Activated CD4-positive, alpha-beta T cell treated with anti-CD3 and anti-CD28 coated beads for 24 hours (primary cell): ENCODE measurements at places on chromosomes 3 and 15.

DNA sequence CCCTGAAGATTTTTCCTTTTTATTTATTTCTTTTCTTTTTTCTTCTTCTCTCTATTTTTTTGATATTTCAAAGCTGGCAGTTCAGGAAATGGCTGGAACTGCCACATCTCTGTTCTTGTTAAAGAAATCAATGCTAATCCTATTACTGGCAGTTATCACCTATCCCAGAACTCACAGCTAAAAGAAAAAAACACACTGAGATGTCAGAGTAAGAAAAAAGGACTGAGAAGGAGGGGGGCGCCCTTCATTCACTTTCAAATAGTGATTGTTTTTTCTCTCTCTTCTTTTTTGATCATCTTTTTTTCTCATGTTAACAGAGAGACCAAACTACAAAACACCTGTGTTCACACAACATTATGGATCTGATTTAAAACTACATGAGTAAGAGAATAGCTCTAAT, 337.1 kb downstream of the IL20RB start:
- DNase-seq = no peak

DNA sequence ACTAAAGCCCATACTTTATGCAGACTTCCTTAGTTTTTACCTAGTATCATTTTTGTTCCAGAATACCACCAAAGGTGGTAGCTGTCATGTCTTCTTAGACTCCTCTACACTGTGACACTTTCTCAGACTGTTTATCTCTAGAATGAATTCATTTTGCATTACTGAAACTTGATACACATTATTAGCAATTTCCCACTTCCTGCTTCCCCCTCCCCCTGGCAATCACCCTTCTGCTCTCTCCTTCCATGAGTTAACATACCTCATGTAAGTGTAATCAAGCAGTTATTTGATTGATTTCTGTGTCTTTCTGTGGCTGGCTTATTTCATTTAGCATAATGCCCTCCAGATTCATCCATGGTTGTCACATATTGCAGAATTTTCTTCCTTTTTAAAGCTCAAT, 204.9 kb downstream of the STAG1 start:
- no peak for DNase-seq

- no peak for DNase-seq
These were observed 345.0 kb downstream of the GRM7 start for GRCh38 chr3:7205962-7206361.

- DNase-seq = no peak
These were observed 63.5 kb downstream of the CHST2 start for GRCh38 chr3:143182866-143183664.

DNA sequence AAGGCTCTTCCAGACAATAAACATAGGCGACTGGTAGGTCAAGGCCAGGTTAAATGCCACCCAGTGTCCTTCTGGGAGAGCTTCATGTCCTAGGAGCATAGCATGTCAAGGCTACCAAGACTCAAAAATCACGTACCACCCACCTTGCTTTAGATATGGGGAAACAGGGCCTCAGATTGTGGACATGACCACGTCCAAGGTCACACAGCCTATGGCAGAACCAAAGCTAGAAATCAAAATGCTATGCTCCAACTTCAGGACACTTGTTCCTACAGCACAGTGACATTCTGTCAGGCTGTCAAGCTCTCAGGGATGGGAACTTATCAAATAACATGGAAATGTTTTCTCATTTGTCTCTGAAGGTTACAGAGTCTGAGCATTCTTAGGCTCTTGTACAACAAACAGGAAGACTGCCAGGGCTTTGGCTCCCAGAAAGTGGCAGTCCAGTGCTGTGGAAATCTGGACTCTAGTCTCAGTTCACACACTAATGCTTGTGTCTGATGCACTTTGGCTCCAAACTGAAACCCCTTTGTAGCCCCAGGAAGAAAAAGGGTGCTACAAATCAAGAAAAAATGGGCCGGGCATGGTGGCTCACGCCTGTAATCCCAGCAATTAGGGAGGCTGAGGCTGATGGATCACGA, 170.4 kb upstream of the LPP start:
- DNase-seq = no peak

DNA sequence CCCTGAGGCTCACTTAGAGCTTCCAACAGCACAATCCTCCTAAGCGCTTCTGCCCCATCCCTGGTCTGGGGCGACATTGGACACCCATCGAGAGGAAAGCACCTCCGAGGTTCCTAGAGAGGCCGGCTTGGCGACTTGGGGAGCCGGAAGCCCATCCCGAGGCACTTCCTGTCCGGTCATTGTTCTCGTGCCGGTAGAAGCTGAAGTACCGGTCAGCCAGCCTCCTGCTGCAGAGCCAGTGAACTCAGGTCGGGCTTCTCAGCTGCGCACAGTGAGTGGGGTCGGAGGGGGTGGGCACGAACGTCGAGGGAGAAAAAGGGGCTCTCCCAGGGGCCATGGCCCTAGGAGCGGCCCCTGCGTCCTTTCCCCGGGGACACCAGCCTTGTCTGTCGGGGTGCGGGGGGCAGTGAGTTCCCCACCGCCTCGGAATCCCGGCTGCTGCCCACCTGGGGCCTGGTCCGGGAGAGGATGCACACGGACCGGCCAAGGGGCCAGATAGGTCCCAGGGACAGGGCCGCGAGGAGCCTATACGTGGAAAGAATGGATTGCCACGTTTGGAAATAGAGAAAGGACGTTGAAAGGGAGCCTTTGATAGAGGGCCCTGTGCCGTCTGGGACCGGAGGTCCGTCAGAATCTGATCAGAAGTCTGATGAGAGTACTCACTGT, at the start of gene ZNF35:
TSS of gene ZNF35 (plus strand) at position 169 of the 666 bp plus-strand sequence. CDS start 2,336 bp downstream, outside the sequence.
- no peak for DNase-seq

DNA sequence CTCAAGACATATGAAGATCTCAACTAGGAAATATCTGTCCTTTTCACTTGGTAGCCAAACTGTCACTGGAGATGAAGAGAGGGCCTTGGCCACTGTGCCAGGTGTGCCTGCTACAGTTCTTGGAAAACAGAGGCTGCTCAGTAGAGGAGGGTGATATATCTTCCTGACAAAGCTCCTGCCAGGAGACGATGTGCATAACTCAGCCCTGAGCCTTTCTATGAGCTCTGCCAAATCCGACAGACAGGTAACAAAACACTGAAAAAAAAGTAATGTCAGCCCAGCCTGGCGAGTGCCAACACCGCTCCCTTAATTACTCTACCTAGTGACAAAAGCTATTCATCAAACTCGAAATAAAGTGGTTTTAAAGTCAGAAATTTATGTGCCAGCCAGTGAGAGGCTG, 123.2 kb downstream of the MFSD1 start:
- DNase-seq = no peak

DNA sequence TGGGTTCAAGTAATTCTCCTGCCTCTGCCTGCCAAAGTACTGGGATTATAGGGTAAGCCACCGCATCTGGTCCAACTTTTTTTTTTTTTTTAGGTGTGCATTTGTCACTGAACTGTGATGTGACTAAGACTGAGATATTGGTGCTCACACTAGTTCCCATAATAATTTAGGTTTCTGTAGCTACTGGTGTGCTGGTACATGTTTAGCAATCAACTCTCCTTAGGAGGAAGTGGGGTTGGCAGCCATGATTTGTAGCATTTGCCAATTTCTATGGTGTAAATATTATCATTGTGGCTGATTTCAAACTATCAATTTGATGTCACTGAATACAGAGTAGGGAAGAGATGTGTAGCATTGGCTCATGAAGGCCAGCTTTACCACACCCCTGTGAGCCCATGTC, 372.7 kb downstream of the EDEM1 start:
- no peak for DNase-seq

GRCh38 chr3:194785315-194785714, 99.6 kb downstream of the FAM43A start:
- DNase-seq = no peak

DNA sequence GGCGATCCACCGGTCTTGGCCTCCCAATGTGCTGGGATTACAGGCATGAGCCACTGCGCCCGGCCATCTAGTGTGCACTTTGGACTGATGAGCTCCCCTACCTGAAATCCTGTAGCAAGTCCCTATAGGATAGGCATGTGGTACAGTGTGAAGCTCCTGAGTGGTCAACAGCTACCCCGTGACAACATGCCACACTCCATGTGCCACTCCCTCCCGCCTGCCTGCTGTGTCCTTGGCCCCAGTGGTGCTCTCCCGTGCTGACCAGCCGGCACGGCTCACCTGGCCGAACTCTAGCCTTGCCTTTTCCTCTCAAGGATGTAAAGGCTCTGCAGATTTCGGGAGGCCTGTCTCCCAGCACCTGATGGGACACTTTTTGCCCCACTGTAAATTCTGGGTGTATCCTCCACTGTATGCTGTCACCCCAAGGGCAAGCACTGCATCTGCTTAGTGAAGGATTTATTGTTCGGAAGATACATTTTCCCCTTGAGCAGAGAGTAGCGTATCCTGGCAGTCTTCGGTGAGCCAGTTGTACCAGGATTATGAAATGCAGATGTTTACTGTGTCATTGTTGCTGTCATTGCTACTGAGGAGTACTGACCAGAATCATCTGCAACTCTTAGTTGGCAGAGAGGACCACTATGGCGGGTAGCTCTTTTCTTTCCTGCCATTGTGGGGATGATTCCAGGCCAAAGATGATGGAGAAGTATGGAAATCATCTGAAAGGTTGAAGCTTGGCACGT, 64.7 kb downstream of the IGF1R start:
- no peak for DNase-seq

DNA sequence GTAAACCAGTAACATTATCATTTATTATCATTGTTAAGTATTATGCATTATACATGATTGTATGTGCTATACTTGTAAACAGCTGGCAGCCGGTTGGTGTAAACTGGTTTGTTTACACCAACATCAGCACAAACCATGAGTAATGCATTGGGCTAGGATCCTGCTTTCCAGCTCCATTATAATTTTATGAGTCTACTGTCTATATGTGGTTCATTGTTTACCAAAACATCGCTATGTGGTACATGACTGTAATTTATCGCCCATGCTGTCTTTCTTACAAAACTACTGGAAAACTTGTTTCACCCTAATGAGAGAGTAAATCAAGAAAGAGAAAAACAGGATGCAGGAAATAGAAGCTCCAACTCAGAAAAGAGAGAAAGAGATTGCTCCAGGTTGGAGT, 224.8 kb upstream of the CBLB start:
- no peak for DNase-seq

DNA sequence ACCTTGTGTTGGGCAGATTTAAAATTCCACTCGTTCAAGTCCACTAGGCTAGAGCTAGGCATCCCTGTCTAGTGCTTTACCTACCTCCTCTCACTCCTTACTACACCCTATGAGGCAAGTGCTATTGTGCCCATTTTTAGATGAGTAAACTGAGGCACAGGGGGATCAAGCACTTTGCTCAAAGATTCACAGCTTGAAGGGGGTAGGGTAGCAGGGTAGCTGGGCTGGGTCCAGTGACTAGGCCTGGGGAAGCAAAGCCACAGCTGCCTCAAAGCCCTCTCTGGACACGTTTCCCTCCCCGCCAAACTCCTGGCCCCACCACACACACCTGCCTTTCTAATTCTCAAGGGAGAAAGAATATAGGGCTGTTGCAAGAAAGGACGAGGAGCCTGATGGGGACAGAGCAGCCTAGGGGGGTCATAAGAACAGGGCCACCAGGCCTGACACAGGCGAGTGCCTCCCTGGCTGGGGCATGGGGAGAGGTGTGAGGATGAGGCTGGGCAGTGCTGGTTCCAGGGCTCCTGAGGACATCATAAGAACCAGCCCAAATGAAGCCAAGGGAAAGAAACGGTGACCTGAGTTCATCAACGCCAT, 34.8 kb upstream of the SFMBT1 start:
- DNase-seq = no peak

- DNase-seq = no peak
These were observed 22.8 kb downstream of the FEM1B start for GRCh38 chr15:68300115-68300940.

- no peak for DNase-seq
These were observed 9.1 kb upstream of the PARP14 start for GRCh38 chr3:122671553-122671952.
